ENCODE measurements at places on chromosomes 12 and 14. TPM values are rescaled to one million over a fixed set of nuclear protein-coding genes. Genes with fewer than 3 reads are reported as not detected.

Gene FGF6
- not detected for total RNA-seq

Gene LBHD2
- not detected for total RNA-seq

Gene TNS2
- 7.0 TPM for total RNA-seq

Gene NRXN3
- total RNA-seq: 0.11 TPM

Gene GARIN6
- total RNA-seq: not detected

Gene AKAP6
- total RNA-seq: 2.1 TPM

Data from Daoy (cell line).